ENCODE measurements at places on chromosomes 5 and 9. TPM values are rescaled to one million over a fixed set of nuclear protein-coding genes. Genes with fewer than 3 reads are reported as not detected.

Gene EXD3
- 12.5 TPM for polyA plus RNA-seq

Gene NIPBL
- 71.2 TPM for polyA plus RNA-seq

GRCh38 chr9:82597241-82598203, 465.4 kb downstream of the RASEF start:
- DNase-seq = no peak

- no peak for DNase-seq
Observed at GRCh38 chr9:121858788-121859187, 207.4 kb downstream of the DAB2IP start.

DNA sequence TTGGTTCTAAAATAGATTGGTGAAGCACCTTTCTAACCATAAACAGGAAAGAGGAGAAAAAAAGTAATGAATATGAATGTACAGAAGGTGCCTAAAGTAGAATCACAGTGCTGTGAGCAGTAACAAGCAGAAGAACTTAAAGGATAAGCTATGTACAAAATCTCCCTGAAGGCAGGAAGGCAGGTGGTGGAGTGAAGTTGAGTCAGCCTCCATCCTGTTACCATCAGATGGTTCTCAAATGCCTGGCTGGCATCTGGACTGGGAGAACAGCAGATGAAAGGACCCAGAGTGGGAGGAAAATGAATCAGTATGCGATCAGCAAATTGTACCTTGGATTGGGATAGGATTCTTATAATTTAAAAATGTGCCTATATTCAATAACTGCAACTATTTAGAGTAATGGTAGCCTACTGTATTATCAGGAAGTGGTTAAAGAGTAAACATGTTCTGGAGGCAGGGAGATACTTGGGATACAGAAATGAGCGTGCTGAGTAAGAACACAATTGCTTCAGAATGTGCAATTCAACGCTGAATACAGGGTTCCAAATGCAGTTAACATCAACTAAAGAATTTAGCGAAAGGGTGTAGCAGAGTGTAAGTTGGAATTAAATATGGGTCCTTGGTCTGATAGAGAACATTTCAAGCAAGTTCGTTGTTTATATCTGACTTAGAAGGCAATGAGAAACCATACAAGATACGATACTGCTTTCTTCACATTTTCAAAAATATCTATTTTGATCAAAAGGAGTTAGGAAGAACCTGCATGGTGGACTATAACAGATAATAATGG, 21.1 kb upstream of the FER start:
- no peak for DNase-seq

GRCh38 chr5:142357469-142358090, 32.8 kb upstream of the SPRY4 start:
- no peak for DNase-seq

DNA sequence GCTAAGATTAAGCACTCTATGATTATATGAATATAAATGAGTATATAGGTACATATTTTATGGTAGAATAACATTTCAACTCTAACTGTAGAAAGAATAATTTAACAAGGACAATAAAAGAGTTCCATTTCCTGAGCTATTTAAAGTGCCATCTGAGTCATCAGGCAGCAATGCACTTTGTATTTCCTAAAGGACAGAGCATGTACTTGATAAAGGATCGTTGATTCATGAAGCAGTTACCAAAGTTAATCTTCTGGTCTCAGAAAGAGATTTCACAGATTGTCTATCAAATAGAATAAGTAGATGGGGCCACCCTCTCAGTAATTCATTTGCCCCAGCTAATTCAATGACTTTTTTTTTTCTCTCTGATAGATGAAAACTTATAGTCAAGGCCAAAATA, 747.8 kb downstream of the CDH18 start:
- no peak for DNase-seq

Gene LMX1B
- 22.9 TPM for polyA plus RNA-seq

- DNase-seq = no peak
Observed at GRCh38 chr9:79577969-79578723, 6.4 kb downstream of the TLE4 start.

DNA sequence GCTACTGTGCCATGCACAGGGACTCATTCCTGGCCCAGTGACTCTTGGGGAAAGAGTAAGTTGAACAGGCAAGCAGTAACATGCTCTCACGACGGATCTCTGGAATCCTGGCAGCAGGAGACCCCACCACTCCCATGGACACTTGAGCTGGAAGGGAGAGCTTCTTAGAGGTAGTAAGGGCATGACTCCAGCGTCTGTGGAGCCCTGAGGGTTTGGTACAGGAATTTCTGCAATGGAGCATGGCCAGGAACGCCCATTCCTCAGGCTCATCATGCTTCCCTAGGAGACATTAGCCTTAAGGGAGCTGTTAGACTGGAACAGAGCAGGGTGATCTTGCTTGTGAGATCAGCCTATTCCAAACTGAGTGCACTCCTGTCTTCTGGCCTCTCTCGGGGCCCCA, 212.9 kb downstream of the MAT2B start:
- DNase-seq = no peak

Gene UNC13B
- 27.6 TPM for polyA plus RNA-seq

Gene TRAF1
- 4.9 TPM for polyA plus RNA-seq

DNA sequence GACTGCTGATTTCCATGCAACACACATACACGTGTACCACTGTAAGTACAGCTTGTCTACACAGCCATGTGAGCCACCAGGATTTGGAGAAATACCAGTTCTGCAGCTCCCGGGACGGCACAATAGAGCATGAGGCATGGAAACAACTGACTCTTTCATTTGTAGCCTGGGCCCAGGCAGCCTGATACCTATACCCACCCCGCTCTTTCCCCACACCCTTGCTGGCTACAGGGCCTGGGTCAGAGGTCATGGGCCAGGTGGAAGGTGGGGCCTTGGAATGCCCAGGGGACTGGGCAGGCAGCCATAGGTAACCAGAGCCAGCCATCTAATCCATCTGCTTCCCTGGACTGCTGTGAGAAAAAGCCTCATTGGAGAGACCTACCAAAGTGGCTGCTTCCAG, 39.0 kb upstream of the ZSWIM6 start:
- DNase-seq = no peak

GRCh38 chr5:15529821-15530220, 29.8 kb downstream of the FBXL7 start:
- no peak for DNase-seq

- no peak for DNase-seq
Observed at GRCh38 chr9:70835323-70835722, 286.1 kb downstream of the TRPM3 start.

GRCh38 chr5:179874536-179875292, 16.1 kb upstream of the MRNIP start:
- DNase-seq = no peak

Gene TMEFF1
- 10.1 TPM for polyA plus RNA-seq

DNA sequence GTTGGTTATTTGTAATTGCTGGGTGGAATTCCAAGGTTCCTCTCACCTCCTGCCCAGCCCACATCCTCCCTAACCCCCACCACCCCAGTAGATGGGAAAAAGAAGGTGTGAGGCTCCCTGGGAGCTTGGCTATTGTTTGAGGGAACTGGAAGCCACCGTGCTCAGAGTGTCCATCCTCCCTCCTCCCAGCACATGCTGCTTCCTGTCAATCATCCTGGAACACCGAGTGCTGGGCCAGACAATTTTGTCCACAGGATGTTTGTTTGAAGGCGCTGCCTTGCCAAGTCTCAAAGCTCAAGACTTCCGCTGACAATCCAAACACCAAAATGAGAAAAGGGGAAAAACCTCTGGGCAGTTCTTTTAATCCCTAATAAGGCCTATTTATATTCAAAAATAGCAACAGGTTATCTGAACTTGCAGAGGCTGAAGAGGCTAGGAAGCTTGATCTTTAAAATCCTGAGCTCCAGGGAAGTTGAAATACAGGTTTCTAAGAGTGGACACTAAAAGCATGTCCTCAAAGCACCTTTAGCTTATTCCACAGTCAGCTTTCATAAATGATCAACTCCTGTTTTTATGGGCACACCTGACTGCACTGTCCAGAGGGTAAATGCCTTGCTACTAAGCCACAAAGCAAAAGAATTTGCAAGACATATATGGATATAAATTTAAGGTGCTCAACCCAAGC, 286.7 kb downstream of the NFIB start:
- DNase-seq = no peak

GRCh38 chr9:110319781-110320492, 17.7 kb downstream of the TXNDC8 start:
- DNase-seq = no peak

Gene F2RL1
- 38.5 TPM for polyA plus RNA-seq

DNA sequence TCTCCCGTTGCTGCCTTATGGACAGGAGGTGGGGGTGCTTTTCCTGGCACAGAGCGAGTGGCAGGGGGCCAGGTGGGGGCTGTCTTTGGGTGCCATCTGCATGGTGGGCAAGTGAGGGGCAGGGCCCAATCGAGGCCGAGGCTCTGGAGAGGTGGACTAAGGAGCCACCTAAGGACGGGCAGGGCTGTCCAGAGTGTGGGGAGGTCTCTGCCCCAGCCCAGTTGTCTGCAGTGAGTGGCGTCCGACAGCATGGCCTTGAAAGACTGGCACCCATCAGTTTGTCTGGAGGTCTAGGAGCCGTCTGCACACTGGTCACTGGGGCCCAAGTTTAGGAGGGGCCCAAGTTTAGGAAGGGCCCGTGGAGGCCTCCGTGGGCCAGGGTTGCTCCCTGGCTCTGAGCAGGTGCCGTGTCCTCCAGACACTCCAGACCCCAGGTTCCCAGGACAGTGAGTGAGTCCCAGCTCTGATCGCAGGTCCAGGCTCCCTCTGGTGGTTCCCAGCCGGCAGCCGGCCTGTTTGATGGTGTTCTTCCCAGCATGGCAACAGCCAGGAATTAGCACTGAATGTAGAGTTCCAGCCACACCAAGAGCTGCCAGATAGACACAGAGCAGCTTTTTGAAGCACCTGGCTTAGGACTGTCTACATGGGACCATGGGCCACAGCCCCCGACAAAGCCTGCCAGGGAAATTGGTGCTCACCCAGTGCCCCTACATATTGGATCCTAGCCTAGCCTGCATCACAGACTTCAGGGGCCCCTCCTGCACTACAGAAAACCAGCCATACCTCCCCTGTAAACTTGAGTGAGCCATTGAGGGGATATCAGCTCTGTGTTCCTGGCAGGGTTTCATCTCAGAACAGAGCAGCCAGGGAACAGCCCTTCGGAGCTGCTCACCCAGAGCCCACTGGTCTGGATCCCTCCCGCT, 120.9 kb downstream of the WNK2 start:
- DNase-seq = peak; percentile 41

DNA sequence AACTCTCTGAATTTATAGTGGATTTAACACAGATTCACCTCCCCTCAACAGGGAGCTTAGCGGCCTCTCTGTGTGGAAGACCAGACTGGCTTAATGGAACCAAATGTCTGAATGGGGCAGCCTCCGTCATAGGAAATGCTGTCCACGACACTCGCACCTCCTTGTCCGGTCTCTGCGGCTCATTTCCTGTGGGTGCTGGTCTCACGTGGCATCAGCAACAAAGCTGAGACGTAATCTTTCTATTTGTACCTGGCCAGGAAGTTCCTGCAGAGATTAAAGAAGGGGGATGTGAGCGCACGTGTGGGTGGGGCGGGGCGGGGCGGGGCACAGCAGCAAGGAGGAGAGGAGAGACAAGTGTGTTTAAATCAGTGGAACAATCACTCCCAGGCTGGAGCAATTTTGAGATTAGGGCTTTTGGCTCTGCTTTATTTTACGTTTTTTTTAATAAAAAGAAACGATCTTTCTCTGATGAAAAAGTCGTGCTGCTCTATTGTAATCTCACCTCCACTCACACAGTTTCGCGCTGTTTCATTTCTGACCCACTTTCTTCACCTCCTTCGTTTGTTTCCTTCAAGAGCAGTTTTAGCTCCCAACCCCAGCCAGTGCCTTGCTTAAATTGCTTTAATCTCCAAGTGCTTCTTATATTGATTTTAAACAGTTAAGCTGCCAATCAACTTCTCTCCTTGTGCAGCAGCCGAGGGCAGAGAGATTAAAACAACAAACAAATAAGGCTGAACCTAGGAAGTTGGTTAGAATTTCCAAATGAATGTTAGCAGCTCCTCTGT, 132.2 kb upstream of the ASTN2 start:
- no peak for DNase-seq

- no peak for DNase-seq
Observed at GRCh38 chr5:34040472-34040871, 2.5 kb downstream of the C1QTNF3 start.

GRCh38 chr5:160605266-160605665, 183.6 kb downstream of the PTTG1 start:
- no peak for DNase-seq

GRCh38 chr5:115601701-115602590, at the start of gene TICAM2:
Gene TICAM2 (minus strand): TSS chr5:115602479. CDS start chr5:115581256, 21,223 bp downstream.
- DNase-seq = peak; percentile 40

GRCh38 chr5:136631186-136631585, 265.8 kb upstream of the TRPC7 start:
- DNase-seq = no peak

- peak; percentile 43 for DNase-seq
Observed at GRCh38 chr5:169272731-169273427, 28.1 kb downstream of the SLIT3 start.

DNA sequence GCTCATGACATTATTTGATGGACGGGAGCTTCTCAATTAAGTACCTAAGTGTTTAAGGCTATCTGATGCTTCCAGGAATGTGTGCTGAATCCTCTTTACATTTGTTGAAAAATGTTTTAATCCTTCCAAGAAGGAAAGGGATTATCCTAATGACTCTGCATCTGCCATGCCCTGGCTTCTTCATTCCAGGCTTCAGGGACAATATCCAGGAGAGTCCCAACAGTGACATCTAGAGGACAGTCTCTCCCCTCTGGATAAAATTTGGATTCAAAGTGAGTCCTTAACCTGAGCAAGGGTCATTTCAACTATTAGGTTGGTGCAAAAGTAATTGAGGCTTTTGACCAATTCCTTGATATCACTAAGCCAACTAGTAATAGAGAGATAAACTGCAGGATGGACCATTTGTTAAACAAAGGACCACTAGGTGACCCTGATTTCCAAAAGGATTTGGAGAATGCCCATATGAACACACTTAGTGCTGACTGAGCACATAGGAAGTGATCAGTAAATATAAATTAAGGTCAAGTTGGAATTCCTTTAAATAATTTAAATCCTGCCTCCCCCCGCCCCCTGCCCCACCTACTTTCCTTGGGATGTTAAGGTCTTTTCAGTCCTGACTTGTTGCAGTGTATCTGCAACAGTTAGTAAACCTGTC, 19.1 kb downstream of the TNFSF8 start:
- DNase-seq = peak; percentile 31

GRCh38 chr5:5688194-5688924, 265.9 kb downstream of the ICE1 start:
- DNase-seq = no peak

Gene SH2D3C
- 18.6 TPM for polyA plus RNA-seq

DNA sequence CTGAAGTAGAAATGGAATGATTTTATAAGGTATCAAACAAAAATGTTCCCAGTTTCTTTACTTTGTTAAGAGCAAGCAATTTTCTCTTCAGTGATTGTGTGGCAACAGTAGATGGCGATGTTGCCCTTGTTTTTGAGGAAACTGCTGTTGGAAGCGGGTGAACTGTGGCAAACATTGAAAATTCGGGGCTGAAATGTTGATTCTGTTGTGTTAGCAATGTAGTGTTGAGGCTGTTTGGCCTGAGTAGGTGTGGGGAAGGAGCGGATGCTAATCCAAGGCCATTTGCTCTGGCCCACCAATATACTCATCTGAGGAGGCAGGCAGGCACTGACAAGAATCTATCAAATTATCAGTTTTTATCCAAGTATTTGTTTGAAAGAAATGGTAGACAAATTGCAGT, 129.8 kb downstream of the SLC12A2 start:
- peak; percentile 65 for DNase-seq

- DNase-seq = no peak
Observed at GRCh38 chr5:149847611-149848010, 97.0 kb downstream of the PDE6A start.

Data from right renal pelvis (tissue), 4 donors.